ENCODE measurements at places on chromosomes 5 and 9.

DNA sequence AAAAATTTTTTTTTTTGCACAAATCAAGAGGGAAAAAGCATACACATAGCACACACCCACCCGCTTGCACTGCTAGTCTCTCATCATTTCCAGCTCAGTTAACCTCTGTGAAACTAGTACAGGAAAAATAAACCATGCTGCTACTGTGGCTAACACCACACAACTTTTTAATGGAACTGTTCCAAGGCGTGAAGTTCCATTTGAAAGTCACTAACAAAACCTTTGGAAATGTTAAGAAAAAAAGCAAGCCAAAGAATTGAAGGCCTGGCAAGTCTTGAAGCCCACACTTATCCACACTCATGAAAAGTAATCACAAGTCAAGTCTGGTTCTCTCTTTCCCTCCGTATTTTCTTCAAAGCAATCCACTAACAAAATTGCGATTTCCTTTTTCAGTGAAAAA is 116.3 kb downstream of the FANCC start:
- DNase-seq, result no peak

- no peak for DNase-seq
These were observed 262.5 kb downstream of the NPR3 start for GRCh38 chr5:32973646-32974045.

DNA sequence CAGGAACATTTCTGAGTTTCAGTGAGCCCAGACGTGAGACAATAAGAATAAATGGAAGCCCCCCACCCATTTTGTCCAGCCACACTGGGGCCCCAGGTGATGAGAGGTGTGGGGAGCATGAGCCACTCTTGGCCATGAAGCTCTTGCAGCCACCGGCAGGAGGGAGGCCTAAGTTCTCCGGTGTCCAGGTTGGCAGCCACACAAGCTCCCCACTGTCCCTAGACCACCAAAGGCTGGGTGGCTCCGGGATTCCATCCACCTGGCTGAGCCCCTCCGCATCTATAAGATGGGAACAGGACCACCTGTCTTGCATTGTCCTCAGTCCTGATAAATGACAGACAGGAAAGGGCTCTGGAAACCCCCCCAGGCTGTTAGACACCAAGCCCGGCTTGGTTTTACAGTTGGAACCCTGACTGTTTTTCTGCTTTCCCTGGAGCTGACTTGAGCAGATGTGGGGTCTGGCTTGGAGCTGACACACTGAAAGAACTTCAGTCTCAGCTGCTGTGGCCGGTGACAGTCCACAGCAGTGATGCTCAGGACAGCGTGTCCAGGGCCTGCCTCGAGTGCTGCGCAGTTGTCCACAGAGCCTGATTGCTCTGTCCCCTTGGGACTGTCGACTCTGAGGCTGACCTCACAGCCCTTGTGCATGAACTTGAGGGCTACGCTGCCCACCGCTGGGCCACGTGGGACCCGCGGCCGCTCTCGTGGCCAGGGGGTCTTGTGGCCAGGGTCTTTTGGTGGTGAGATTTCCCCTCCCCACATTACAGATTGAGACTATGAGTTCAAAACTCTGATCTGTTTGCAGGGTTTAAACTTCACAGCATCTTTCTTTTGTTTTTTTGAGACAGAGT is 74.8 kb downstream of the PSMB7 start:
- no peak for DNase-seq

DNA sequence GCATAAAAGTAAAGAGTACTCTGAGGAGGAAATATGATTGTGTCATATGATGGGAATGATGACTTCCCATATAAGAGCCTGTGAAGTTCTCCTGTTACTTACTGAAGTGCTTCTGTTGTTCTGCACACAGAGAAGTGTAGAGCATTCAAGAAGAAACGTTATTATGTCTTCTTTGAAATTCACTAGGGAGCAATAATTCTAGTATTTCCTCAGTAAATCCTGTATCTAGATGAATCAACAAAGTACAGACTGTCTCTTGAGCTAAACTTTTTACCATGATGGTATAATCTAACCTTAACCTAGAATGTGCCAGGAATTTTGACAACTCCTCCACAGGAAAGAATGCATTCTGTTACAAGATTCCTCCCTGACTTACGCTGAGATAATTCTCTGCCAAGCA is 18.9 kb upstream of the GHR start:
- no peak for DNase-seq

- no peak for DNase-seq
These were observed 7.2 kb downstream of the STARD4 start for GRCh38 chr5:111505096-111505495.
